Activated naive CD8-positive, alpha-beta T cell treated with anti-CD3 and anti-CD28 coated beads, Interleukin-2, amount 50 U/mL, for 24 hours (primary cell): ENCODE measurements at places on chromosomes 7 and 10.

GRCh38 chr7:29518616-29519015, 45.0 kb upstream of the PRR15 start:
- DNase-seq, result no peak

DNA sequence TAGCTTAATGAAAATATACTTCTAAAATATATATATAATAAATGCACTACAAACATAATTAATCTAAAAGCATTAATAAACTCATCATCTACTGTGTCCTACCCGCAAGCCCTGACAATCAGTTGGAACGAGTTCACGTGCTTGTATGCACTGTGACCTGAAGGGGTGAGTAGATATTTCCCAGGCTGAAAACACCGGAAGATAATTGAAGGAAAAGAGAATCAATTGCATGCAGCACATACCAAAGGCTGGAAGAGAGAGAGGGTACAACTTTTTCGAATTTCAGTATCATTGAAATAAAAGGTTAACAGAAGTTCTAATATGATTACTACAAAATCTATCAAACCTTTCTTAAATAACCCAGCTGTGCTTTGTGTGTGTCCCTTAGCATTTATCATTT, 94.6 kb downstream of the SEMA3C start:
- DNase-seq, result no peak

DNA sequence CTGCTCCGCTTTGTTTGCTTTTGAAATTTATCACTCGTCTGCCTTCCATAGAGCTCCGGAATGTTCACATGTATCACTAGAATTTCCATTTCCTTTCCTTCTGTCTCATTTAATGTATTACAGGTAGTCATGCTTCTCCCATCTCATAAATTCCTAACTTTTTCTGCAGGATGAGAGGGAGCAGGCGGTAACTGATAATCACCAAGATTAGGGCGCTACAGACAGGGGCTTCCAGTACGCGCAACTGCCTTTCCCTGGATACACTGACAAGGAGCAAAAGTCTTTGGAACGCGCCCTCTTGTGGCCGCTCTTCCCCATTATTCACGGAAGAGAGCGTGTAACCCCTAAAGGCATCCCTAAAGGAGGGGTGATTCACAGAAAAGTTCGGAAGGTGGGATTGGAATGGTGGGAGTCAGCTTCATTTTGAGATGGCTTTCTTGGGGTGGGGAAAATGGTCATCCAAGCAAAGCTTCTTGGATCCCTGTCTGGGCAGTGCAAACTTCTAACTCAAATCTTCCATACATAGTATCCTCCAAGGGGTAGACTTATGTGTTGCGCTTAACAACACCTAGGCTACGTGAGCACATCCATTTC, 6.5 kb downstream of the INHBA start:
- DNase-seq, result peak; percentile 28

DNA sequence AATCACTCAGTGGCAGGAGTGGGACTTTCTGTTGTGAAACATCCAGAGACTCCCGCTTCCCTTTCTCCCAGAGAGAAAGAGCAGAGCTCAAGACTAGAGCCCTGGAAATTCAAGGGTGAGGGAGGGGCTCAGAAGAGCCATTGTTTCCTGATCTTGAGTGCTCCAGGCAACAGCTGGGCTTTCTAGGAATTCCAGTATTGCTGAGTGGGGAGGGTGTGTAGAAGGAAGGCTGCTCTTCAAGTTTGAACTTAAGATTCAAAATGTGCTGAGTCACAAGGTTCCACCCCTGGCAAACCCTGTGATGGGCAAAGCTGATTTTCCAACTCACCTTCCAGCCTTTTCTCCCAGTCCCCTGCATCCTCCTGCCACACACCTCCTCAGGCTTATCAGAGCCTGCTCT, 42.3 kb upstream of the MSRB2 start:
- DNase-seq, result no peak

- DNase-seq, result no peak
Observed at GRCh38 chr10:128576336-128576735, 450.1 kb upstream of the MKI67 start.

- peak; percentile 43 for DNase-seq
Observed at GRCh38 chr7:38796626-38797501, 112.1 kb downstream of the VPS41 start.

- no peak for DNase-seq
Observed at GRCh38 chr7:33186192-33186591, 56.8 kb downstream of the BBS9 start.

DNA sequence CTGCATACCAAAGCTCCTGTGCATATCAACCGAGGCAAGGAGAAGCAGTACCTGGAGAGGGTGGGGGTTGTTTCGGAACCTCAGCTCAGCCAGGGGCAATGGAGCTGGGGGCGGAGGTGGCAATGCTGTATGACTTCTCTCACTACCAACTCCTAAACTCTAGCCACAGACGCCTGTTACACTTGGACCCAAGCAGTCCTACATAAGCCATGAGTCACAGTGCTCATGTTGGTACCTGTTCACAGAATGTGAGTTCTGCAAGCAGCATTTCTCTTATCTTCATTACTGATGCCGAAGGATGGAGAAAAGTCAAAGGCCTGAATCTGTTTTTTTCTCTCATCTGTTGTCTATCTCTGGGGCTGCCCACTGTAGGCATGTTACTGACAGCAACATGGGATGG, 3.2 kb upstream of the RAB18 start:
- DNase-seq, result no peak

DNA sequence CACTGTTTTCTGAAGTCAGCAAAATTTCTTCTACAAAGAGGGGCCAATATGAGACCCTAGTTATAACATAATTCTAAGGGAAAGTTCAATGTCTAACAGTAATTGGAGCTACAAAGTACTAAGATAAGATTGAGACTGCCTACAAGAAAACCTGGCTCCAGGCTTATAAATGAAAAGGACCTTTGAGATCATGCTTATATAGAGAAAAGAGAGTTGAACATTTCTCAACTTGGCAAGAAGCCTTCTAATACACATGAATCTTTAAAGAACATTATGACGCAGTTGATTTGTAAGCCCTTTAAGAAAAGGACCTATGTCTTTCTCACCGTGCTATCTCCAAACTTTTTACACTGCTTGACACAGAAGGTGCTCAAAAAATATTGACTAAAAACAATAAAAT, 87.9 kb downstream of the TPK1 start:
- DNase-seq, result no peak

GRCh38 chr7:110442381-110442837, 648.5 kb upstream of the LRRN3 start:
- peak; percentile 4 for DNase-seq

GRCh38 chr10:130427216-130427722, 291.1 kb downstream of the GLRX3 start:
- DNase-seq, result no peak

- DNase-seq, result no peak
Observed at GRCh38 chr7:29143751-29144150, 2.6 kb downstream of the CPVL start.

DNA sequence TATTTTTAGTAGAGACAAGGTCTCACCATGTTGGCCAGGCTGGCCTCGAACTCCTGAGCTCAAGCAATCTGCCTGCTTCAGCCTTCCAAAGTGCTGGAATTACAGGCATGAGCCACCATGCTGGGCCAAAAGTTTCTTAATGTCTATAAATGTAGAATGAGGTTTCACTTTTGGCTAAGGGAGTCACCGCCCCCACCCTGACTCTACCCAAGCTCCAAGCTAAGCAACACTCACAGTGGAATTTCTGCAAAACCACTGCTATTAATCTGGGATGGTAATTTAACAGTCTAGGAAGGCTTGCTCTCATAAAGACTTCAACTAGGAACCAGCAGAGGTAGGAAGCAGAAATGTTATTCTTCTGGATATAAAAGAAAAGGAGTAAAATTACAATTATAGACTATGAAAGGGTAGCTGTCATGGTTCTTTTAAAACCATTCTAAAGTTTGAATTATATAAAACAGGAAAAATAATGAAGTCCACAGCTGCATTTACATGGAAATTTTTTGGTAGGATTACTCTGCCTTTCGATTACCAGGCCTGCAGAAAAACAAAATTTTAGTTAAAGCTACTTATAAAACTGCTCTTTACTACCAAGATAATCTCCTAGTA, 211.6 kb downstream of the SFMBT2 start:
- DNase-seq, result no peak

DNA sequence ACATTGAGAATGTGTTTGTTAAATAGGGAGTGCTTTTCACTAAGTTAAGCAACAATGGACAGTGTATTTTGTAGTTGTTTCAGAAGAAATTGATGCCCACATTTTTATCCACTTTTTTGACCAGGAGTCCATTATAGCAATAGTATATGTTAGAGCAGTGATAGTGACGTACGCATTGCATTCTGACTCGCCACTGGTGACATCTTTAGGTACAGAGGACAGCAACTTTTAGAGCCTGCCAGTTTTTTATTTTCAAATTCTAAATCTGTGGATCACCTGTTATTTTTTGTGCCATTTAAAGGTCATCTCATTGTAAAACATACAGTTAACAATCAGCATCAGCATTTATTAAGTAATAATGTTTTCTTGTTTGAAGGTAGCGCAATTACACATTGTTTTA, 1.4 kb downstream of the UBE2D1 start:
- DNase-seq, result no peak

DNA sequence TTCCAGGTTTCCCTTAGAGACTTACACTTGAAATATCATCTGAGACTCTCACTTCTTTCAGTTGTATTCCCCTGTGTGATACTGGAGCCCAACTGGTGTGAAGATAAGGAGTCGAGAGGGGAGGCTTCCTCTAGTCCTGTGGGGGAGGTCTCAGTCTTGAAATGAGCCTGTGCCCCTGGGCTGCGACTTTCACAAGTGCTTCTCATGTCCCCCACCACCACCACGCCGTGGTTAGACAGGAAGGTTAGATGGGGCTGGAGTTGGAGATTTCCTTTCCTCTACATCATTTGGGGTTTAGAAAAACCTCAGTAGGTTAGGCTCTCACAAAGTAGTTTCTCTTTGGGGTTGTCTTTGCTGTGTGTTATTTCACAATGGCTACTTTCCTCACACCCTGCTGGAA, 25.6 kb upstream of the MKX start:
- DNase-seq, result peak; percentile 43

GRCh38 chr7:119937745-119938144, 335.2 kb upstream of the KCND2 start:
- DNase-seq, result no peak

- DNase-seq, result no peak
Observed at GRCh38 chr7:83305027-83305426, 142.3 kb upstream of the PCLO start.

DNA sequence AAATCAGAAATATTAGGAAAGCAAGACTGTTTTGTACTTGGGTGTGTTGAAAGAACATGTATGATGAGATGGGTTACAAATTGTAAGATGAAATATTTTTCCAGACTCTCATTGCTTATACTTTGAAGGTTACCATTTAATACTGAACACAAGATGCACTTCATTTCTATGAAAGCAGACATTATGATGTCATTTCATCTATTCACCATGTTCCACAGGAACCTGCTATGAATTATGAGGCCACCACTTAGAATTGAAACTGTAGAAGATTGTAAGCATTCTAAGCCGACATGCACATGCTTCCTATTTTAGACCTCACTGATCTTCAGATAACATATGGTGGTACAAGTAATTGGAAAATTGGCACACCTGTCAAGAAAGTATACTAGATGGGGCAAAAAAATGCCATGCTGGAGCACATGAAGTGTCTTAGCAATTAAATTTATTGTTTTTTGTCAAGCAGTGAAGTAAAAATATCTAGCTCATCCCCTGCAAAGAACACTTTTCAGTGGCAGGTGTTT, 195.0 kb downstream of the PHF14 start:
- DNase-seq, result no peak

DNA sequence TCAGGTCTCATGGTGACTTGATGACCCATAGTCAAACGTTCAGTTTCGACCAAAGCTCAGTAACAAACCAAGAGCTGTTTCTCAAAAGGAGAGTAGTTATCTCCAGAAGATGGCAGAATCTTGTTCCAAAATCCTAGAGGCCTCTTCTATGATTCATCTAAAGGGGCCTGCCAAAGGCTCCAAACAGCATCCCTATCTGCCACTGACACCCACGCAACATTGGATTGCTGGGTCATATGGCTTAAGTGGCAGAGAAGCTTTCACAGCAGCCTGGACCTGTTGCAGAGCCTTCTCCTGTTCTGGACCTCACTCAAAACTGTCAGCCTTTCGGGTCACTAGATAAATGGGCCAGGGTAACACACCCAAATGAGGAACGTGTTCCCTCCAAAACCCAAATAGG, 54.0 kb upstream of the LRRC18 start:
- no peak for DNase-seq

DNA sequence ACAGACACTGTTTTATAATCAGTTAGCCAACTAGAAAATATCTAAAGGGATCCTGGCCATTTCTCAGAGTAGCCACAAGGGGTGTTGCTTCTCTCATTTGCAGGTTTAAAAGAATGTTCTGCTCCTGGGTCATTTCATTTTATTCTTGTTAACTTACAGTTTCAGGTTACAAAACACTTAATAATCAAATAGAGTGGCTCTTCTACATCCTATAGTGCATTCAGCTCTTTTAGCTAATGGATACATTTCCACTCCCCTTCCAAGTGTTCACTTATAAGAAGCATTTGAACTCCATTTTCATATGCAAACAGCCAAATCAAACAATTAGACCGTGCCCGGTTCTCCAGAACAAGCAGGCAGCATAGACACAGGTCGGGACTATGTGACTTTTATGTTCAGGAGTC, 117.5 kb downstream of the TRIL start:
- DNase-seq, result no peak

DNA sequence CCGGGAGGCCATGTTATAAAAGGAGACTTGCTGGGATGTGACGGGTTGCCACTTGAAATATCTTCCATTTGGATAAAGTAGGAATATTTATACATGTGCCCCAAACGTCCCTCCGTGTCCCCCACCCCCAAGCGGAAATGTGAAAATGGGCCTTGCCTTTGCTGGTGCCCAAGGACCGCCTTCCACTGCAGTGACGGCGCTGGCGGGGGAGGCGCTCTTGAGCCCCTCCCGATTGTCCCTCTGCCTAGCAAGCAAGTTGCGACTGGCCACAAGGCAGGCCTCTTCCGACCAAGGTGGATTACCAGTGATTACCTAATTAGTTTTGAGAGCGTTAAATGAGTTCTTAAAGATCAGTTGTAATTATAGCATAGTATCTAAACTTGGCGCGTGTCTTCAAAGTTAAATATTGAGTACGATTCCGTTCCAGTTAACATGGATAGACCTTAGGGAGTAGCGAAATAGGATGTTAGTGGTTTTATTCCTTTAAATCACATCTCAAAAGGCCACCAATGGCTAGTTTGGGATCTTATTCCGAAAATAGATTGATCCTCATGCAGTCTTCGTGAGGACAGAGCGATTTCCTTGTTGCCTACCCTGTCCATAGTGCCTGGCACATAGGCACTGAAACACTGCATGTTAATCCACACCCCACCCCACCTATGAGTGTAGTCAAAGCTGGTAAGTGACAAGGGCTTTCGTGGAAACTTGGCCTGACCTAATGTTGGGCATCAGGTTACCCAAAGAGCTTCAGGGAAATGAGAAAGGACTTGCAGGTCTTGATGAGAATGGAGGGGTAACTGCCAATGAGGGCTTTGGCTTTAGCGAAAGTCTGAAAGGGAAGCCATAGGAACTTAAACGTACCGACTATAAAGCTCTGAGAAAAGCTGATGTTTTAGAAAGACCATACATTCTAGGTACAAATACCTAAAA, 1.1 kb downstream of the PPIA start:
- DNase-seq, result peak; percentile 84

GRCh38 chr7:111833466-111833865, 271.2 kb upstream of the IMMP2L start:
- no peak for DNase-seq
